ENCODE measurements at places on chromosomes 5 and 9. TPM values are rescaled to one million over a fixed set of nuclear protein-coding genes. Genes with fewer than 3 reads are reported as not detected.
A peak's percentile ranks its signal among the peaks of the same experiment; 100 is the strongest.

GRCh38 chr5:98482321-98483300 lies 290.9 kb upstream of the RGMB start:
- H3K36me3 ChIP-seq, result no peaks in the 10 kb centered on the region
- H3K27me3 ChIP-seq, result no peaks in the 10 kb centered on the region

DNA sequence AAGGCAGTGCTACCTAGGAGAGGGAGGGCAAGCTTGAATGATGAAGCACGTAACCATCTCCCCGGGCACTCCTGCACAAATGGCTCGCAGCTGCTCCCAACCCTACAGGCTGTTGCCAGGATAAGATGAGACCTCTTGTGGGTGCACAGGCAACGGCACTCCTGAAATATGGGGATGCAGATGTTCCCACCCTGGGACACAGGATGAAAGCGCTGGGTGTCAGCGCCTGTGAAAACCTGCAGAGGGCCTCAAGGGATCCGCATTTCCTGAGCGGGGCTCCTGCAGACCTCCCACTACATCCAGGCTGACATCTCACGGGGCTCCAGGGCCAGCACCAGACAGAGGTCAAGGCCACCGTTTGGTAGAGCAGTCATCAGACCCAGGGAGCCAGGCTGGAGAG lies 60.7 kb downstream of the SMIM23 start:
- DNase-seq, result no peak
- no peaks in the 10 kb centered on the region for H3K4me1 ChIP-seq
- H3K27me3 ChIP-seq, result no peaks in the 10 kb centered on the region
- no peaks in the 10 kb centered on the region for H3K36me3 ChIP-seq

DNA sequence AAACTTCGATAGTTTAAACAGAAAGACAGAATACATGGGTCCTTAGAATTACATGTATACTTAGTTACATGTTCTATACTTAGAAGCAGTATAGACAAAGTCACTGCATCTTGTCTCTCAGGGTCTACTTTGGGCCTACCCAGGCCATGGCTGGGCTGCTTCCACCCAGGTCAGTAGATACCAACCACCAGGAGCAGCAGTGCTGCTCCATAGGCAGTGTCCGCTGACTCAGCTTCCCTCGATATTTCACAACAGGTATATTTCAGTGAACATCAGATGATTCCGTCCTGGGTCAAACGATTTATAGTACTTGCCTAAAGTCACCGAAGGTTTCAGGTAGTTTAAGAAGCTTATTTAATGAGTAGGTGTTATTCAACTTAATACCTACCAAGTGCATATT lies 18.0 kb downstream of the IARS1 start:
- no peak for DNase-seq
- H3K27me3 ChIP-seq, result no peaks in the 10 kb centered on the region
- no peak overlapping the region for H3K4me3 ChIP-seq
- H3K4me1 ChIP-seq, result no peaks in the 10 kb centered on the region
- H3K36me3 ChIP-seq, result peaks cover 3% of the 10 kb centered on the region

Gene TNIP1
- total RNA-seq, result 253 TPM

DNA sequence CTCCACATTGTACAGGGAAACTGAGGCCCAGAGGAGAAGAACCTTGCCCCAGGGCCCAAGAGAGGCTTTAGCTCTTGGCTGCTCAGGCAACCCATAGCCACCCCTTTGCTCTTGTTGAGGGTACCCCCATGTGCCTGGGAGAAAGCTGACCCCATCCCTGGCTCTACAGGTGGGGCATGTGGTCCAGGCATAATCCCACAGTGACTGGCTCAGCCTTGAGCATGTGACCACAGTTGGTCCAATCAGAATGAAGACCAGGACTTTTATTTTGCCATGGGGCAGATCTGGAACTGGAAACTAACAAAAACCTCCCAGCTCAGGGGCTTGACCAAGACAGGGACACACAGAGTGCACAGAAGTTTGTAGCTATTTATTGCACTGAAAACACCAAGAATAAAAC lies 29.3 kb downstream of the SLC6A7 start:
- no peak for DNase-seq
- H3K4me3 ChIP-seq, result no peak overlapping the region
- H3K27ac ChIP-seq, result no peak overlapping the region
- no peaks in the 10 kb centered on the region for H3K36me3 ChIP-seq

Gene ZNF483
- 3.5 TPM for total RNA-seq

DNA sequence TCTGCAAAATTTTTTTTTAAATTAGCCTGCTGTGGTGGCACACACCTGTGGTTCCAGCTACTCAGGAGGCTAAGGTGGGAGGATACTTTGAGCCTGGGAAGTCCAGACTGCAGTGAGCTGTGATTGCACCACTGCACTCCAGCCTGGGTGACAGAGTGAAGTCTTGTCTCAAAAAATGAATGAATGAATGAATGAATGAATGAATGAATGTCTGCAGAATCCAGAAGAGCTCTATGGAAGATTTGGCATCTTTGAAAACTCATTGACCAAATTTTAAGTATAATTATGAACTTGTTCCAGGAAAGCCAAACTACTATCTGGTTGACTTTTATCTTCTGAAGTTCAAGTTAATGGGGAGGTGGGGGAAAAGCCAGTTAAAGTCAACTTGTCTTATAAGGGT lies 94.2 kb upstream of the ERBIN start:
- H3K27ac ChIP-seq, result no peak overlapping the region
- H3K4me3 ChIP-seq, result no peak overlapping the region
- no peaks in the 10 kb centered on the region for H3K27me3 ChIP-seq
- H3K36me3 ChIP-seq, result no peaks in the 10 kb centered on the region
- no peaks in the 10 kb centered on the region for H3K4me1 ChIP-seq

Gene ANXA2R
- 5.1 TPM for total RNA-seq

- no peak overlapping the region for H3K4me3 ChIP-seq
- no peaks in the 10 kb centered on the region for H3K36me3 ChIP-seq
- no peaks in the 10 kb centered on the region for H3K4me1 ChIP-seq
Observed at GRCh38 chr9:36781533-36781932, 208.8 kb downstream of the MELK start.

Gene PLAC8L1
- total RNA-seq, result not detected

GRCh38 chr5:89342106-89342876 lies 459.3 kb upstream of the MEF2C start:
- H3K36me3 ChIP-seq, result no peaks in the 10 kb centered on the region
- no peak overlapping the region for H3K27ac ChIP-seq
- no peaks in the 10 kb centered on the region for H3K27me3 ChIP-seq
- no peak overlapping the region for H3K4me3 ChIP-seq
- no peaks in the 10 kb centered on the region for H3K4me1 ChIP-seq

DNA sequence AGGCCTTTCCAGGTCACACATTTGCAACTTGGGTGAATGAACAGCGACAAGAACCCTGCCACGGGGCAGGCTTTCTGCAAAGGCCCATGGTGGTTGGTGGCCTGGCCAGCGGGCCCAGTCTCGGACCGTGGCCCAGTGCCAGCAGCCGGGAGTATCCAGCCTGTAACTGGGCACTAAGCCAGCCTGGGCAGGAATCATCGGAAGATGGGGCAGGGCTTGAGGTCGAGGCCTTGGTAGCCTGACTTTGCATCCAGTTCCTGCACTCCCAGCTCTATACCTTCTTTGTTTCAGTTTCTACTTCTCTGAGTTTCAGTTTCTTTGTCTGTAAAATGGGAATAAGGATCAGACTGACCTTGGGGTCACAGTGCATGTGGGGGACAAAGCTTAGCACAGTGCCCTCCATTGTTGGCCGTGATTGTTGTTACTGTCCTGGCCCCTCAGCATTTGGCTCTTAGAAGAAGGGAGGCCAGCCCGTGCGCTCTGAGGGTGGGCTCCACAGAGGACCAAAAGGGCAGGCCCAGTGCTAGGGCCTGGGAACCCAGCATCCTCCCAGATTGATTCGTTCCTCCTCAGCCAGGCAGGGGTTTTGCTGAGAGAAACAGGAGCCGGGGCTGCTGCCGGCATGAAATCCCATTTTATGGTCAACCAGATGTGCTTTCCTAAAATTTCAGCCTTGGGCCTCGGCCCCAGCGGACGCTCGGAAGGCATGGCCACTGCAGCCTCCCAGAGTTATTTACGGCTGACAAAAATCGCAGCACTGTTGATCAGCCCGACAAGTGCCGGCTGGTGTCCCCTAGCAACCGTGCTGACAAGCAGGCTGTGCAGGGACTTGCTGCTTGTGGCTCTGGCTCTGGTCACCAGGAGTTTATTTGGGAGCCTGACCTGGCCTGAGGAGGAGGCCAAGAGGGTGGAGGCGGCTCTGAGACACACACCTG lies 43.6 kb downstream of the JADE2 start:
- DNase-seq, result peak; percentile 78
- H3K27me3 ChIP-seq, result no peaks in the 10 kb centered on the region
- no peaks in the 10 kb centered on the region for H3K4me1 ChIP-seq
- peaks cover 93% of the 10 kb centered on the region for H3K36me3 ChIP-seq
- no peak overlapping the region for H3K4me3 ChIP-seq
- H3K27ac ChIP-seq, result peak overlapping the region; percentile 11
